ENCODE measurements at places on chromosomes 2 and 18.

GRCh38 chr2:97691166-97691565 is 21.7 kb downstream of the C2orf92 start:
- no peak for DNase-seq

DNA sequence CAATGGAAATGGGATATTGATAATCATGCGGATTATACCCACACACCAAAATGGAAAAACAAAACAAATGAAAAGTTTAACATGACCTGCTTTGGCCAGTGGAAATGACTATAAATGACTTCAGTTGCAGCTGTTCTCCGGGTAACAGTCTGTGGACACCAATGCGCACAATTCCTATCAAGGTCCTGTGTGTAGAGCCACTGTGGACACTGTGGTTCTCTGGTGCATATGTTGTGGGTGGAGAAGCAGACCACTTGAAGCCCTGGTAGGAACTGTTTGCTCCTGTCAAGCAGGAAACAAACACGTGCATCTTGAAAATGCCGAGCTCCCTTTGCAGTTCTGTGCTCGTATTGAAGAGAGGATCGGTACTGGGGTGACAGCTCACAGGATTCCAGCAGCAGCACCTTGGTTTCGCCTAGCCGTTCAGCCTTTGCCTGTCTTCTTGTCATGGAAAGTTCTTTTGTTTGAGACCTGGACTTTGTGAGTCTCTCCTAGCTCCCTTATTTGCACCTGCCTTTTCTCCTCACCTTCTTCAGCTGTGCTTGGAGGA is 32.9 kb downstream of the NCK2 start:
- no peak for DNase-seq

DNA sequence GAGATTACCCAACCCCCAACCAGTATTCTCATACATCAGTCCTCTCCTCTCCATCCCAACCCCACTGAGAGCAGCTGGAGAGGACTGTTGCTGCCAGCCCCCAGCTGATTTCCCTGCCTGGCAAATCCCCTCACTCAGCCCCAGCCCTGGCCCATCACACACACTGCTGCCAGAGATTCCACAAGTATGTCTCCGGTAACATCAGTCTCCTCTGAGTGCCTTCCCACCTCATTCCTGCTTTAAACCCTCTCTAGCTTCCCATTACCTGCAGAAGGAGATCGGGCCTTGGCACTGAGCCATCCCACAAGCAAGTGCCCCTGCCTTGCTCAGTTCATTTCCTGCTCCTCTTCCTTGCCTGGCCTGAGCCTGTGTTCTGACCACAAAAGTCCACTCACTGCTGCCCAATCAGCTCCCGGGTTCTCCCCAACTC is 50.6 kb upstream of the ZFP36L2 start:
- DNase-seq, result no peak

GRCh38 chr2:47422016-47422415 is 19.1 kb downstream of the MSH2 start:
- no peak for DNase-seq

- DNase-seq, result no peak
These were observed 54.5 kb downstream of the EVA1A start for GRCh38 chr2:75506101-75506697.

- DNase-seq, result no peak
These were observed 40.8 kb downstream of the SPTBN1 start for GRCh38 chr2:54496920-54497319.

- no peak for DNase-seq
These were observed 34.1 kb downstream of the PIAS2 start for GRCh38 chr18:46883180-46883579.

DNA sequence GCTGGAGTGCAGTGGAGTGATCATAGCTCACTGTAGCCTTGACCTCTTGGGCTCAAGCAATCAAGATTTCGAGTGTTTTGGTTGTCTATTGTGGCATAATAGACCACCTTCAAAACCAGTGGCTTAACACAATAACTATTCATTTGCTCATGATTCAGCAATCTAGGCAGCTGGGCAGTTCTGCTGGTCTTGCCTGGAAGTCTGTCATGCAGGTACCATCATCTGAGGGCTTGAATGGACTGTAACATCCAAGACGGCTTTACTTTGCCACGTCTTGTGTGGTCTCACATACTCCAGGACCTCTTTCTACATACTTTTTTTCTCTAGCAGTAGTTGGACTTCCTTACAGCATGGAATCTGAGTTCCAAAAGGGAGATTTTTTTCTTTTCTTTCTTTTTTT is 13.2 kb upstream of the ANKRD29 start:
- no peak for DNase-seq

GRCh38 chr2:174768557-174768956 is 4.3 kb upstream of the CHRNA1 start:
- no peak for DNase-seq

- DNase-seq, result no peak
These were observed 66.7 kb downstream of the DNMT3A start for GRCh38 chr2:25274868-25275574.

GRCh38 chr18:55764386-55764785 is 176.4 kb upstream of the TCF4 start:
- DNase-seq, result no peak

DNA sequence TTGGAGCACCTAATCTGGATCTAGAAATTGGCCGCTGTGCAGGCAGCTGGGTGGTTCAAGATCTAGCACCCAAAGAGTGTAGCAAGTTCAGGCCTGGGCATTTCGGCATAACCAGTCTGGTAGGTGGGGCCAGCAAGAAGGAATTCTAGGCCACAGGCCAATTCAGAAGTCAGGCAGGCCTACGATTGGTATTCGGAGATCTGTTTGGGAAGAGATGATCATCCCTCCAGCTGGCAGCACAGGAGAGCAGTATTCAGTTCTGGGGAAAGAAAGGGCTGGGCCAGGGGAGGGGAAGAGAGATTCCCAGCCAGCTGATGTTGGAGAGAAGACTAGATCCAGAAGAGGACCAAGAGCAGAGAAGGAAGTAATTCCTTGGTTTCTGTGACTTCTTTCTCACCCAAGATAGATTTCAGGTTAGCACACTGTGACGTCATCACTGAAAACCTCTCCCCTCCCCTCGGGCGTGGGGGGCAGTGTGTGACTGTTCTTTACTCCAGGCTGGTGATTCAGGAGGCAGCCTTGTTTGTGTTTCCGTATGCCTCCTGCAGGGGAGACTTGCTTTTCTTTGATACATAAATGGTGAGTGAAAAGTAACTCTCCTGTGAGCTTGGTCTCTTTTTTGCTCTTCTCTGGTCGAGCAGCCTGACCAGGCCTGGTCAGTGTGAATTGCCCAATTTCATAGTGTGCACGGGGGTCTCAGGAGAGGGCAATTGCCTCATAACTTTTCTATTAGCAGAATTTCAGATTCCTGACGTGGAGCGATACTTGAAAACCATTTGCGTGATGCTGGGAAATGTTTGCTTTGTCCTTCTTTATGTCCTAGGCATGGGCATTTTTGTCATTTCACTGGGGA is 61.1 kb downstream of the MEIS1 start:
- no peak for DNase-seq

- DNase-seq, result no peak
These were observed 5.4 kb upstream of the CHRNG start for GRCh38 chr2:232533944-232534710.

GRCh38 chr2:177044671-177045070 is 167.9 kb upstream of the HNRNPA3 start:
- no peak for DNase-seq

DNA sequence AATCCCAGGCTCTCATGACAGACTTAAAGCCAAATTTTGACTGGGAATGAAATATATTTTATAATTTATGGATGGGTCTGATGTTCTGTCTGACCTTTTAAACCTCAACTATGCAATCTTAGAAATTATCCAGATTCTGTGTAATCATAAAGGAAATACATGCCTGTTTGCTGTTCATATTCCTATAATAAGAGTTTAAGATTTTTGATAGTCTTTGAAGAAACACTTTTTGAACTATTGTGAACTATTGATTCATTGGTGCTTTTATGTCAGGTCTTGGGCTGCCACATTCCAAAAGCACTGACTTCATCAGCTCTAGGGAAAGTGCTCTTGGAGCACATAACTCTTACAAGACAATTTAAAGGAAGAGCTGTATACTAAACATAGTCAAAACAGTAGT is 64.2 kb downstream of the CCDC150 start:
- no peak for DNase-seq

DNA sequence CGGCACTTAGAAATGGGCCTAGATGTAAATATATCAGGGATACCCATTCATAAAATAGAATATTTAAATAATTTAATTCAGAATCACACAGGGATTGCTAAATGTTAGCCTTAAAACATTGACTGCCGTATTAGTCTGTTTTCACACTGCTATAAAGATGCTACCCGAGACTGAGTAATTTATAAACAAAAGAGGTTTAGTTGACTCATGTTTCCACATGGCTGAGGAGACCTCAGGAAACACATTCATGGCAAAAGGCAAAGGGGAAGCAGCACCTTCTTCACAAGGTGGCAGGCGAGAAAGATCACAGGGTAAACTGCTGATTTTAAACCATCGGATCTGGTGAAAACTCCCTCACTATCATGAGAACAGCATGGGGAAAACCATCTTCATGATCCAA is 223.6 kb upstream of the GULP1 start:
- DNase-seq, result no peak

- DNase-seq, result no peak
These were observed 50.8 kb downstream of the RTTN start for GRCh38 chr18:70154591-70155194.

DNA sequence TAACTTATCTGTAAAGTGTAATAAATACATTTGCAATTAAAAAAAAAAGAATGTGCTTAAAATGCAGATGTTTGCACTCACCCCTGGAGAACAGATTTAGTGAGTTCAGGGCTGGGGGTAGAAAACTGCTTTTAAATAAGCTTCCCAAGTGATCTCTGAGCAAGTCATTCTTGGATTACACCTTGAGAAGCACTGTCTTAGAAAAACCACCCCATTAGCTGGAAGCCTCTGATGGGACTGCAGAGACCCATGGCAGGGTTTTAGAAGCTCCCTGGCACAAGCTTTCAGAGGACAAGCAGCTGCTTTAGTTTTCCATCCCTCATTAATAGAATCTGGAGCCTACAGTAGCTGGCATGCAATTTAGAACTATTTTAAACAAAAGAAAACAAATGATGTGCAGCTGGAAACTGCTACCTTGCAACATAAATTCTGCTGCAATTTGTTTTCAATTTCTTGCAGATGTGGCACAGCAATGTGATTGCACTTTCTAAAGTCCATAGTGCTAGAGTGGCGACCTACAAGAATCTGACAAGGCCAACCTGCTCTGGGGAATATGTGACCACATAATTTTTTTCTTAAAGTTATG is 141.5 kb downstream of the CDC42EP3 start:
- DNase-seq, result no peak

- DNase-seq, result no peak
These were observed 961 bp upstream of the SLC40A1 start for GRCh38 chr2:189581354-189582139.

- peak; percentile 46 for DNase-seq
These were observed 17.4 kb upstream of the HAAO start for GRCh38 chr2:42809819-42810120.

- no peak for DNase-seq
These were observed 51.8 kb upstream of the CTDP1 start for GRCh38 chr18:79627750-79628294.

DNA sequence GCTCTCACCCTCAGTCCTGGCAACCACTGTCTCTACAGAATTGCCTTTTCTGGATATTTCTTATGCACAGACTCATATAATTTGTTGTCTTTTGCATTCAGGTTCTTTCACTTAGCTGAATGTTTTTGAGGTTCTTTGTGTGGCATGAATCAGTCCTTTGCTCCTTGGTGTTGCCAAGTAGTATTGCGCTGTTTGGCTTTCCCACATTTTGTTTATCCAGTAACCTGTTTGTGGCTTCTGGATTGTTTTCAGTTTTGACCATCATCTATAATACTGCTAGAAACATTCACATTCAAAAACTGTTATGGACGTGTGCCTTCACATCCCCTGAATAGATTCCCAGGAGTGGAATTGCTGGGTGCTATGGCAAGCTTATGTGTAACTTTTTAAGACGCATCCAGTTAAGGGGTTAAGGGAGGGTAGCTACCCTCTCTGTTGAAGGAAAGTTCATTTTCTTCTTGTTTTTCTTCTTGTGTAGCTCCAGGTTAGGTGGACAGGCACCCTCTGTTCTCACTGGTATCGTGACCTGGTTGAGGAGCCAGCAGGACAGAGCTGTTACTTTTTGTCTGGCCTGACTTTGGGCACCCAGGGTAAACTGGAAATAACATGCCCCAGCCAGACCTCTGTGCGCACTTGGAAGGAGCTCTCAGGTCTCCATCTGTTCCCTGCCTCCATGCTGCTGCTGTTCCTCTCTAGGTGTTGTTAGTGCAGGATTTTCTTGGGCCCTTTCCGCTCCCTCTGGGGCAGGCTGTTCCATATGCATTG is 29.6 kb downstream of the ARHGAP25 start:
- DNase-seq, result no peak

DNA sequence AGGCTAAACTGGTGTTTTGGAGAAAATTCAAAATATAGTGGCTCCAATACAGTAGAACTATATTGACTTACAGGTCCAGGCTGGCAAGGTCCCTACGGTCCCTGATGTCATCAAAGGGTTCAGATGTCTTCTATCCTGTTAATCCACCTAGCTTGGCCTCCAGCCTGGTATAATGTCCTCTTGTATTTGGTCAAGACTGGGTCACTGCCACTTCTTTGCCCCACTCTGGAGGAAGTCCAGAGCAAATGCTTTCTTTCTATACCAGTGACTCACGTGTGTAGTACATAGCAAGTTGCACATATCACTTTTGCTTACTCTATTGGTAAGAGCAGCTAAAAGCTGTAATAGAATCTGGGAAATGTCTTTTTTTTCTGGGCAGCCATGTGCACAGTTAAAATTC is 80.8 kb downstream of the LCLAT1 start:
- DNase-seq, result no peak

GRCh38 chr2:111166115-111166514 is 45.4 kb downstream of the BCL2L11 start:
- no peak for DNase-seq

GRCh38 chr2:134988994-134989605 is 58.1 kb downstream of the MAP3K19 start:
- no peak for DNase-seq

DNA sequence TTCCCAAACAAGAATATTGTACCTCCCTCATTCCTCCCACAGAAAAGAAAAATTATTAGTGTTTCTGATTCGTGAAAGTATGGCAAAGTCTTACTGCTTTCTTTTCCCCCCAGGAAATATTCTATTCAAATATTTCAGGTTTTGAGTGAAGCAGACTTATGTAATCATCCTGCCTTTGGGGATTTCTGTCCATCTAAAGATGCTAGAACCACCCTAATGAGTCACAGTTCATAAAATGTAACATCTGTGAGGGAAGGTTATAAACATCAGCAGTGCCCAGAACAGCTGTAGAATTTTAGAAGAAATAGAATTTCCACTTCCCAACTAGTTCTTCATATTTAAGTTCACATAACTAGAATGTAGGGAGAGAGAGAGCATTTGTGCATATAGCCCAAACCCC is 39.0 kb downstream of the EEF1B2 start:
- DNase-seq, result no peak

- no peak for DNase-seq
These were observed 2.4 kb downstream of the RNPEPL1 start for GRCh38 chr2:240570531-240571313.

DNA sequence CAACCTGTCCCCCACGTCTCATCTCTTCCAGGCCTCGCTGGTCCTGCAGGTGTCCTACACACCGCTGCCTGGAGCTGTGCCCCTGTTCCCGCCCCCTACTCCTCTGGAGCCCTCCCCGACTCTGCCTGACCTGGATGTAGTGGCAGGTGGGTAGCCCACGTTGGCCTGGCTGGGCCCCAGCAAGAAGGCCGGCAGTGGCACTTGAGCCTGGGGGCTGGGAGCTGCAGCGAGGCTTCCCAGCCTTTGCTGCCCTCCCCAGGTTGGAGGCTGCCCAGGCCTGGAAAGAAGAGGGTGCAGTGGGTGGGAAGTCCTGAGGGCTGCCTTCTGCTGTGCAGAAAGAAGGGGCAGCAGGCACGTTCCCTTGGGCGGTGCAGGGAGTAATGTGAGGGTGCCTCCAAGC is 58.4 kb downstream of the DYSF start:
- no peak for DNase-seq

Measured in activated CD4-positive, alpha-beta T cell treated with anti-CD3 and anti-CD28 coated beads for 24 hours (primary cell).